ENCODE measurements at places on chromosomes 7 and 10. TPM values are rescaled to one million over a fixed set of nuclear protein-coding genes. Genes with fewer than 3 reads are reported as not detected.

ALOX5 gene
- 32.4 TPM for total RNA-seq

DNA sequence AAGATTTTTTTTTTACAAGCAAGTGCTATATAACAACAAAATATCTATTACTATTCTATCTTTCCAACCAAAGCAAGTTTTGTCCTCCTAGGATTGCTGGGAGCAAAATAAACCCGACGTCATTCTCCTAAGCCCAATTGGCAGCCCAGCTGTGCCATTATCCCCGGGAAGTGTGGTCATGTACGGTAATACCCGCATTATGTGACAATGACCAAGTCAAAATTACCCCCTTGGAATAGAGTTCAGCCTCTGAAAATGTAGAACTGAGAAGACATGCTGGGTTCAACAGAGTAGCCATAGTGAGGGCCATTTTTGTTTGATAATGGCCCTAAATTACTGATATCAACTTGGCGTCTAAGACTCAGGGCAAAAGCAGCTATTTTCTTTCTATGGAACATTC, 215.5 kb downstream of the LRRTM3 start:
- no peak for DNase-seq

- DNase-seq = peak; percentile 59
Measured at GRCh38 chr10:104077247-104077646, 8.4 kb downstream of the COL17A1 start.

- DNase-seq = peak; percentile 10
Measured at GRCh38 chr7:99499371-99499720, 735 bp downstream of the ZNF394 start.

DNA sequence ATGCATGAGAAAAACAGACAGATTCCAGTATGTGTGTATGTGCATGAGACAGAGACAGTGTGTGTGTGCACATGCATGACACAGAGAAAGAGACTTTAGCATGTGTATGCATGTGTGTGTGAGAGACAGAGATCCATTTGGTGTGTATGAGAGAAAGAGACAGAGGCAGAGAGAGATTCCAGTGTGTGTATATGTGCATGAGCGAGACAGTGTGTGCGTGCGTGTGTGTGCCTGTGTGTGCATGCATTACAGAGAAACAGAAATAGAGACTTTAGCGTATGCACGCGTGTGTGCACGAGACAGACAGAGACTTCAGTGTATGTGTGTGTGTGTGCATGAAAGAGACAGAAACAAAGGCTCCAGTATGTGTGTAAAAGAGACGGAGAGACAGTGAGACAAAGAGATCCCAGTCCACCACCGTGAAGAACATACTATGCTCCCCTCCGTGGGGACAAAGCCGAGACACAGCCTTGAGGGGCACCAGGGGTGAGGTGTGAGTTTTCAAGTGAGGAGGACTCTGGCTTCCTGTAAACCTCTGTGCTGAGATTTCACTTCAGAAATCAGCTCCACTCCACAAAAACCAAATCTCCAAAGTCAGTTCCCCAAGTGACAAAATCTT, 188.9 kb downstream of the GRID1 start:
- no peak for DNase-seq

All from renal cortical epithelial cell (primary cell).